ENCODE measurements at places on chromosomes 11 and 22. TPM values are rescaled to one million over a fixed set of nuclear protein-coding genes. Genes with fewer than 3 reads are reported as not detected.

DKK3 gene
- total RNA-seq: 334 TPM

USP35 gene
- 32.2 TPM for total RNA-seq

C11orf86 gene
- total RNA-seq: not detected

ZNF214 gene
- 2.9 TPM for total RNA-seq

MYBPC3 gene
- not detected for total RNA-seq

CCDC73 gene
- total RNA-seq: not detected

NAA40 gene
- total RNA-seq: 13.3 TPM

ANO1 gene
- not detected for total RNA-seq

CARD18 gene
- total RNA-seq: not detected

SNRPD3 gene
- 50.7 TPM for total RNA-seq

SCGB1A1 gene
- total RNA-seq: not detected

C1QTNF4 gene
- not detected for total RNA-seq

KDM4F gene
- total RNA-seq: not detected

IL10RA gene
- not detected for total RNA-seq

GGTLC2 gene
- not detected for total RNA-seq

SMTNL1 gene
- total RNA-seq: not detected

SCUBE2 gene
- total RNA-seq: 1.1 TPM

BANF1 gene
- 57.7 TPM for total RNA-seq

KRTAP5-1 gene
- not detected for total RNA-seq

DUSP8 gene
- not detected for total RNA-seq

TSGA10IP gene
- not detected for total RNA-seq

RFPL1 gene
- total RNA-seq: not detected

HEPACAM gene
- not detected for total RNA-seq

EHF gene
- 0.18 TPM for total RNA-seq

RTN4RL2 gene
- 0.90 TPM for total RNA-seq

PNPLA3 gene
- 2.9 TPM for total RNA-seq

TEX54 gene
- total RNA-seq: not detected

POTEH gene
- not detected for total RNA-seq

TEX12 gene
- total RNA-seq: 0.36 TPM

MPEG1 gene
- not detected for total RNA-seq

MMP8 gene
- total RNA-seq: not detected

NXPE2 gene
- not detected for total RNA-seq

PHETA2 gene
- total RNA-seq: 29.8 TPM

MIOX gene
- total RNA-seq: not detected

APOBEC3F gene
- total RNA-seq: 1.3 TPM

RAC2 gene
- total RNA-seq: 14.4 TPM

BAIAP2L2 gene
- total RNA-seq: 3.2 TPM

KRTAP5-11 gene
- not detected for total RNA-seq

ACTN3 gene
- not detected for total RNA-seq

MTFP1 gene
- total RNA-seq: 5.9 TPM

OR2AG2 gene
- 0.09 TPM for total RNA-seq

MAP6 gene
- total RNA-seq: 3.4 TPM

SLC29A2 gene
- 0.36 TPM for total RNA-seq

All from fibroblast of the aortic adventitia (primary cell).